ENCODE measurements at places on chromosomes 11 and 22.

DNA sequence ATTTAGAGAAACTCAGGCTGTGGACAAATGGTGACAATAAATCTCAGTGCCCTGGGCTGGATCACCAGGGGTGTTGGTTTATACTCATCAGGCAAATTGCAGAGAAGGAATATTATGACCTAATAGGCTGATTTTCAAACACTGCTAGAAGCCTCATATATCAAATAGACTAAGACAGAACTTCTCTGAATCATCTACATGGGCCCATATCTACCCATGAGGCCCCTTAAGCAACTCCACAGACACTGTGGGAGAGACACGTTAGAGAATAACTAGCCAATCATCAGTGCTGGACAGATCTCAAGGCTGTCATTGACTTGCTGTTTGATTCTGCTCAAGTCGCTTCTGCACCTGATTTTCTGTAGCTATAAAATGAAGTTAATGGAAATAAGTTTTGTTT is 545.8 kb downstream of the SOX6 start:
- DNase-seq = no peak

GRCh38 chr11:57571606-57572005 is 4.1 kb upstream of the UBE2L6 start:
- DNase-seq = no peak

DNA sequence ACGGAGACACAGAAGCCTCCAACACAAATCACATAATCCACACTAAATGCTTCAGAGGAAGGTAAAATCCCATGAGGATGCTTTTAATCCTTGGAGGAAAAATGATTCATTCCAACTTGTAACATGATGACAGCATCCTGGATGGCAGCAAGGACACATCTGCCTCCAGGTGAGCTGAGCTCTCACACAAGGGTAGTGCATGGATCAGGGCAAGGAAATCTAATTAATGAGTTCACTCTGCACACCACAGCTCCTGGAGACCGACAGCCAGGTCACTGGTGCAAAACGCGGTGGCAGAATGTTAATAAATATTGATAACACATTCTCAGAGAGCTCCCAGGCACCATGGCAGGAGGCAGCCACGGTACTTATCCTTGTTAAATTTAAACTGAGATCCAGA is 40.3 kb upstream of the CYP2D6 start:
- no peak for DNase-seq

GRCh38 chr22:20433686-20434241 is 3.9 kb downstream of the SCARF2 start:
- no peak for DNase-seq

DNA sequence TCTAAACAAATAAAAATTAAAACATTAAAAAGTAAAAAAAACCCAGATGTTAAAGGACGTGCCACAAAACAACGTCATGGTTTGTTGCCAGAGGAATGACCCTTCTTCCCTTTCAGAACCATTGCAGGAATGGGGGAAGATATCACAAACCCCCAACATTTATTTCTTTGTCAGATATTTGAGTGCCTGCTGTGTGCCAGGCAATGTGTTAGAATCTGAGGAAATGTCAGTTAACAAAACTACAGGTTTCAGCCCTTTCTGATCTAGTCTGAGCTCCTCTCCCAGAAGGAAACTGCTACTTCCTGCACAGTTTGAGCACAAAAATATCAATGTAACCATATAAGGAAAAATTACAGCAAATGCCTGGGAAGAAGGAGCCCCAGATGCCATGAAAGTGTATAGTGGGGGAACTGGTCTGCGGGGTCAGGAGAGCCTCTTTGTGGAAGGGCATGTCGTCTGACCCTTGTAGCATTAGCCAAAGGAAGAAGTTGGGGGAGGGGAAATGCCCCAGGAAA is 7.1 kb upstream of the NHERF4 start:
- DNase-seq = peak; percentile 72

GRCh38 chr11:59755701-59756557 is 753 bp downstream of the STX3 start:
- peak; percentile 89 for DNase-seq

GRCh38 chr22:38032681-38033521 is 24.3 kb upstream of the PICK1 start:
- DNase-seq = no peak

GRCh38 chr11:32388871-32389770 is 46.2 kb downstream of the WT1 start:
- DNase-seq = no peak

DNA sequence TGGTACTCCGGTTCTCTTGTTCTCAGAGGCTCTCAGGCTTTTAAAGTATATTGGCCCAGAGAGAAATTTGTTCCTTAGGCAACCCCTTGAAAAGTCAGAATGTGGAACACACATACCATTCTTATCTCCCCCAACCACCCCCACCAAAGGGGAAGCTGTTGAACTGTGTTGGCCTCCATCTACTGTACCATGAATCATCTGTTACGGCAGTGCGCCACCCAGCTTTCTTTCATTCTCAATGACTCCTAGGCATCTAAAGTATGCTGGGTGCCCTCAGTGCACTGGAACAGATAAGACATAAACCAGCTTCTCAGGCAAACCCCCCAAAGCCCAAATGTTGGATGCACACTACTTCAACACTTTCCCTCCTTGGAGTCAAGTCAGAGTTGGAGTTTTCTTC is 696.2 kb upstream of the TENM4 start:
- DNase-seq = no peak

- no peak for DNase-seq
Observed at GRCh38 chr11:126345283-126345682, 10.2 kb upstream of the ST3GAL4 start.

DNA sequence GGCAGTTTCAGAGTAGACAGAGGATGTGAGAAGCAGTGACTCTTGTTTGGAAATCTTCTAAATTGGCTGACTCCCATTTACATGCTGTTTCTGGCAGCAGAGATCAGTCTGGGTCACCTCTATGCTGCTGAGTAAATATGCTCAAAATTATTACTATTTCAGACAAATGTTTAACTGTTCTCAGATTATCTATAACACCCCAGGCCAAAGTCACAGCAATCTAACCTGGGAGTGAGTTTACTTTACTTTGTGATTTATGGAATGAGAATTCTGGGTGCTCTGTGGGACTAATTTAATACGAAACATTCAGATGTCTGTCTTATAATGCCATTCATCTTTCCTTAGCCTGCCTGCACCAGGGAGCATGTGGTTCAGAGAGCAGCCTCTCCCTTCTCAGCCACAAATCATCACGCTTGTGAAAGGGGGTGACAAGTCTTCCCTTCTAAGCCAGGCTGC is 282.5 kb upstream of the MPPED2 start:
- DNase-seq = no peak

DNA sequence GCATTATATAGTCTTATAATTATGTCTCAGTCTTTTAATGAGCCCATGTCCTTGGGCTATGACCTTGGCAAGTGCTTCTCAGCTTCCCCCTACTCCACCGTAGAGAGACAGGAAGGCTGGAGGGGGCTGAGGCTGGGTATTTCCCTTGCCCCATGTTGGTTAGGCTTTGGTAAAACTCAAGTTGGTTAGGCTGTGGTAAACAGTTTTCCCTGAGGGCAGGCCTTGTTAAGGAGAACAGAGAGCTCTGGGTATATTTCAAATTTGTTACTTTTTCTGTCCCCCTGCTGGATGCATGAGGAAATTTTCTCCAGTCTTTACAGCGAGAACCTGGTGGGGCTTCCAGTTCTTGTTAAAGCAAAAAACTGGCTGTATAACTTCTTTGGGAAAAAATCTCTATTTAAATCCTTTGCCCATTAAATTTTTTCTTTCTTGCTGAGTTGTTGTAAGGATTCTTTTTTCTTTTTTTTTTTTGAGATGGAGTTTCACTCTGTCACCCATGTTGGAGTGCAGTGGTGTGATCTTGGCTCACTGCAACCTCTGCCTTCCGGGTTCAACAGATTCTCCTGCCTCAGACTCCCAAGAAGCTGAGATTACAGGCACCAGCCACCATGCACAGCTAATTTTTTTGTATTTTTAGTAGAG is 12.2 kb upstream of the DCHS1 start:
- DNase-seq = peak; percentile 54

- DNase-seq = peak; percentile 69
Observed at GRCh38 chr11:60840470-60841430, 1.2 kb upstream of the CCDC86 start.

DNA sequence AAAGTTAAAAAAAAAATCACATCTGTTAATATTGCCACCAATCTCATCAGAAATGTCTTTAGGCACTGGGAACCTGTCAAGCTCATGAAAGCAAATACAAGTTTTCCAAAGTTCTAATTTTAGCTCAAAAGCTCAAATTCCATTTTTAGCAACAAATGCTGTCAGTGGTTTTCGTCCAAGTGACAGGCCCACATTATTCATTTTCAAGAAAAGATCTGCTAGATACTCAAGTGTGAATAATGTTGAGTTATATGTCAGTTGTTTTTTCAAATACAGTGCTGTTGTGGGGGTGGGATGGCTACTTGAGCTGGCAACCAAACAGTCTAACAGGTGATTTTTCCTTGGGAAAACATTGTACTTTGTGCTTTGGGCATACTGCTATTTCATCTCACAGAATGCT is 1072.6 kb downstream of the OPCML start:
- DNase-seq = no peak

GRCh38 chr11:134150195-134150903 is 73.4 kb downstream of the NCAPD3 start:
- no peak for DNase-seq

DNA sequence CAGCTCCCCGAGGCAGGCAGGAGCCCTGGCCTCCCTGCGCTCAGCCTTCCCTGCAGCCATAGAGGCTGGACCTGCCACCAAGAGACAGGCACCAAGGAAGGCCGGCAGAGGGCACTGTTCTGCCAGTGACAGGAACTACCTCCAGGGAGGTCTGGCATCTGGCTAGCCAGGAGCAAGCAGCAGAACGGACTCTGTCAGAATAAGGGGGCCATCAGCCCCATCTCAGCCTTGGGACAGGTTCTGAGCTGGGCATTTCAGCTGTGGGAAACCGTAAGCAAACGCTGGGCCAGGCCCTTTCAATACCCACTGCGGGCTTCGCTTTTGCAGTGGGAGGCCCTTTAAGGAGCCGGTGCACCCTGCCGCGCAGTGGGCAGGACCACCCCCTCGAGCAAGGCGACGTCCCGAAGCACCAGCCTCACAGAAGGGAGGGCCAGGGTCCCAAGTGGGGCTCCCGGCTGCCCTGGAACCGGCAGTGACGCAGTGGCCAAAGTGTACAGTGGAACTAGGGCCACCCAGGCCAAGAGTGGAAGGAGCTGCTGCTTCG is 18.2 kb downstream of the IFT27 start:
- peak; percentile 86 for DNase-seq
